ENCODE measurements at places on chromosomes 5 and 9.

- DNase-seq: no peak
These were observed 10.6 kb downstream of the UNC5A start for GRCh38 chr5:176820937-176821336.

DNA sequence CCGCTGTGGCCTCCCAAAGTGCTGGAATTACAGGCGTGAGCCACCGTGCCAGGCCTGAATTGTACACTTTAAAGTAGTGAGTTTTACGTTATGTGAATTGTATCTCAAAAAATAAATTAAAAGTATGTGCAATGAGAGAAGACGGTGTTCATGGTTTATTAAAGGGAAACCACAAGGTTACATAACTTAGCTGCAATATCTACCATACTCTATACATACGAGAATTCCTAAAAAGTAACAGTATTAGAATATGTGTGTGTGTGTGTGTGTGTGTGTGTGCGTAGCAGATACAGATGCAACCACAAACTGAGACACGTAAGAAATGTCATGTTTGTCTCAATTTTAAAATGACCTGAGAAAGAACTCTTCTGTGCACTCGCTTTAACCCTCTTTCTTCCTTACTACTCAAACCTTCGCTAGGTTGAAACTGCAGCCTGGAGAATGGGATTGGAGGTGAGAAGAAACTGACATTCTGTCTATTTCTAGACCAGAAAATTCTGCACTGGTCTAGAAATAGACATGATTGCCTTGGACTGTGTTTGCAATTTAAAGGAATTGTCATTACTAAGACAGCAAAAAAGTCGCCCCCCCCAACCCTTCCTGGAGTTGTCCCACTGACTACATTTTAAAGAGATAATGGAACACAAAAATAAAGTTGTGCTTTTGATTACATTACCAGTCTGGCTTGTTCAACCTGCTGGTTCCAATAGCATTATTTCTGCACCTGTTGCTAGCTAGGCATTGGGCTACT, 167.0 kb downstream of the RGS3 start:
- no peak for DNase-seq

DNA sequence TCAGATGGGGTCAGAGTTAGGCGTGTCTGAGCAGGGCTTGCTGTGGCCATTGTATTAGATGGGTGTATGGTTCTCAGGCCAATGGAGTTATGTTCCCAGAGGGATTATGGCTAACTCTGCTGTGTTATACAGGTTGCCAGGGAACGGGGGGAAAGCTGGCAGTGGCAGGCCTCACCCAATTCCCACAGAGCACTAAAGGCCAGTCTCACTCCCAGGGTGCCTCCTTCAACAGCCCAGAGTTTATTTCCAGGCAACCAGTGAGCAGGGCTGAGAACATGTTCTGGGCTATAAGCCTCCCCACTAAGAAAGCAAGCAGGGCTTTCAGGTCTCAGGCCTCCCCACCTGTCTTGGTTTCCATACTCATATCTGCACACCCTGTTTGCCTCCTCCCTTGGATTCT, 597.9 kb downstream of the ZNF608 start:
- DNase-seq: no peak

DNA sequence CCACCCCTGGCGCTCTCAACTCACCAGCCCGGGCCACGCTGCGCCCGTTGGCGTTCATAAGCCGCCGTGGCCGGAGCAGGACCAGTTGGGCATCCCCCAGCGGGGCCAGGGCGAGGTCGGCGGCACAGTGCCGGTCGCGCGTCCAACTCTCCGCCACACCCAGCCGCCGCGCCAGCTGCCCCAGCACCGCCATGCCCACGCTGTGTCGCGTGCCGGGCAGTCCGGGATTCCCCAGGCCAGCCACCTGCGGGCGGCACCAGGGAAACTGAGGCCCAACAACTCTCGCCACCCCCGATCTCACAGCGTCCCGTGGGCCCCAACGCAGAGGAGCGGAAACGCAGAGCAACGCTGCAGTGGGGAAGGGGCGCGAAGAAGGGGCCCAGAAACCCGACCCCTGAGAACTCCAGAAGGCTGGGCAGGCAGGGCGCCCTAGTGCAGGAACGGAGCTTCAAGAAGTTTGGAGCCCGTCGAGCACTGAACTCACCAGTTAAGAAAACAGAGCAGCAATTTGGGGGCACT, 453 bp downstream of the PTRH1 start:
- no peak for DNase-seq

DNA sequence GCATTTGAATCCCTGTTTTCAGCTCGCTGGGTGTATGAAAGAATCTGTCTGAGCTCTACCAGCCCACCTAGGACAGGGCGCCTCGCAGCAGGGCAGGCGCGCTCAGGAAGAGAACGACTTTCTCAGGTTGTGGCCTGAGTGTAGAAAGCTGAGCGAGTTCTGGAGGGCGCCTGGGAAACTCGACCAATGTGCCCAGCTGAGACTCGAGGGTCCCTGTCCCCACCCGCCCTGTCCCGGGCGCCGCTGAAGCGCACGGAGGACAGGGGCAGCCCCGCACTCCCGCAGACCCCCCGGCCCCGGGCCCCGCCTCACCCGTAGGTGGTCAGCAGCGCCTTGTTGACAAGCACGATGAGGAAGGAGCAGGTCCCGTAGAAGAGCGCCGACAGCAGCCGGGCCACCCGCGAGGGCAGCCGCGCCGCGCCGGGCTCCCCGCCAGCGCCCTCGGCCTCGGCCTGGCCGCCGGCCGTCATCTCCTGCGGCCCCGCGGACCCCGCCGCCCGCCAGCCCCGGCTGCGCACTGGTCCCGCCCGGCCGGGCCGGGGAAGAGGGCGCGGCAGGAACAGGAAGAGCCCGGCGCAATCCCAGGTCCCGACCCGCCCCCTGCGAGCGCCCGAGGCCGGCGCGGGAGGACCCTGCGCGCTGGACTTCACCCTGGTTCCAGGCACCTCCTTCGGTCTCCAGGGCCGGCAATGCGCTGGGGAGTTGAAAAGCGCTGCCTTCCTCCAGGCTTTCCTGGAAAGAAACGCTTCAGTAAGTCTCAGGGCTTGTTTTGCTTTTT, at the start of gene SLC35D2:
Gene SLC35D2 (minus strand): TSS at position 547 of the 778 bp plus-strand sequence. CDS start 77 bp downstream, at position 470.
- DNase-seq: no peak

GRCh38 chr9:99025616-99026270, 79.2 kb upstream of the TGFBR1 start:
- DNase-seq: no peak

DNA sequence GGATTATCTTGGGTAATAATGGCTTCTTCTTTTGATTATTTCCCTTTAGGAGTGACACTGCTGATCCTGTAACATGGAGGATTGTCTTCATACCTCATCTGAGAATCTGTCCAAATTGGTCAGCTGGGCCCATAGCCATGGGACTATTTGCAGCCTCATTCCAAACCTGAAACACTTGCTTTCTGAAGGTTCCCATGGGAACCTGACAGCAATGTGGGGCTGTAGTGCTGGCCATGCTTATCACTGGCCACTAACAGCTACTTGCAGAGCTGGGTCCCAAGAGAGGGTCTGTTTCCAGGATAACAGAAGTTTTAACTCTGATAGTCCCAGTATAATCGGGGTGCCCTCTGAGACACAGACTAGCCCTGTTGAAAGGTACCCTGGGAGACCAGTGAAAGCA, 87.4 kb downstream of the KIAA1958 start:
- DNase-seq: no peak

- DNase-seq: no peak
These were observed 13.7 kb downstream of the OR1J1 start for GRCh38 chr9:122463828-122464632.

DNA sequence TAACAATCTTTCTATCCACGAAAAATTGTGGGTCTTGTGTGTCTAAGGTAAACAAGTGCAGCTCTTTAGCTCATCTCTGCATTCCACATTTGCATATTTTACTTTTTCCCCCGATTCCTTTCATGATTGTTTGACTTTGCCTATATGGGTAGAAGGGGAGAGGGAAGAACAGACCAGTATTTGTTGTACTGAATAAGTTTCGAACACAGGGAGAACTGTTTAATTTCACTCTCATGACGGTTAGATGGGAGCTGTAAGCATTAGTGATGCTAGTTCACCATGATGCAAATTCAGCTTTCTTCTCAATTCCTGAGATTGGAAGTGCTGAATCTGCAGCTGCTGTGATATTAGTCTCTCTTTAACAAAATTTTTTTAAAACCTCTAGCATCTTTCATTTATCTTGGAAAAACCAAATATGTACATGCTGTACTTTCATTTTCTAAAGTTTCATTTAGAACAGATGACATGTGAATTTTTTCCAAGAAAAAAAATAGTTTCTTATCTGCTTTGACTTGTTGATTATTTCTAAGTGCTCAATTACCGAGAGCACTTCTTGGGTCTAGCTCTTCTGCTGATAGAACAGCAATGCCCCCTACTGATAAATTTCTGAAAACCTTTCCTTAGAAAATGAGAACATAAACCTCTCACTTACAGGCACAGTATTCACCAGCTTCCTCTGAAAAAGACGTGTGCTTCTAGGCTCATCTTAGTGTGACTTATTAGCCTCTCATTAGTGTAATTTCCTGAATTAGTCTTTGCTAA, 149.5 kb downstream of the BAAT start:
- DNase-seq: no peak

- no peak for DNase-seq
These were observed 70.4 kb upstream of the CTSV start for GRCh38 chr9:97109194-97109811.
